ENCODE measurements at places on chromosomes 2 and 18.

- no peak for DNase-seq
Measured at GRCh38 chr2:57693965-57694364, 352.6 kb upstream of the VRK2 start.

- DNase-seq, result no peak
Measured at GRCh38 chr2:173715441-173715840, 249.7 kb downstream of the SP3 start.

- no peak for DNase-seq
Measured at GRCh38 chr2:143451642-143452281, 322.5 kb downstream of the ARHGAP15 start.

- no peak for DNase-seq
Measured at GRCh38 chr2:197877038-197877437, 72.6 kb downstream of the PLCL1 start.

- no peak for DNase-seq
Measured at GRCh38 chr18:33201509-33201926, 239.0 kb downstream of the CCDC178 start.

DNA sequence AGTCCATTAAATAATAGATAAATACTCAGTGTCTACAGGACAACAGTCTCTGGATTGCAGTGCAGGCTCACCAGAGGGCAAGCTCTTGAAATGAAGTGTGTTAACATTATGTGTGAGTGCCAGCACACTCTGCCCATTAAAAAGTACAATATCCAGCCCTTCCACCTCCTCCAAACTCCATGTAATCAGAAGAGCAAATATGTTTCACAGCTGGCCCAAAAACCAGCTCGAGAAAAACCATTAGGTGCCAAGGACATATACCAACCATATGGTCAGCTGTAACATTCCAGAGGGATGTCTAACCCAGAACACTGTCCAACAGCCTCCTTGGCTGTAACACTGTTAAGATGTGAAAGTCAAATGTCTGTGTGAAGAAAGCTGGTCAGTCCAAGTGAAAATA is 112.2 kb downstream of the ZNF385B start:
- DNase-seq, result no peak

DNA sequence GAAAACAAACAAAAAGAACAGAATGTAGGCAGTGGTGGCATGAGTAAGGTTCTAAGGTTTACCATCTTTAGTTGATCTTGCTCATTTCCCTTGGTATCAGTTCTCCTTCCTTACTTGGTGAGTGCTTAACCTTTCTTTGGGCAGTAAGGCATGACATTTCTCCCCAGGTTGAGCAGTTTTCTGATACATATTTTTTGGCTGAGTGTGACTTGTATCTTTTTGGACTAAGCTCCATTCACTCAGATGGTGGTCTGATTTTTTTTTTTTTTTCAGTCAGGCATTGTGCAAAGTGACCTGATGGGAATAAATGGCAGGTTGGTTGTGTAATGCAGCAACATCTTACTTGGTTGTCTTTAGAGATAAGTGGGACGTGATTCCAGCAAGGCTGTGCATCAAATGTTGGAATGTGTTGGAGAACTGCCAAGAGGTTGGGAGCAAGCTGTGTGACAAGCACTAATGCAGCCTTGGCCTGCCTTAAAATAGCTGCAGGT is 15.1 kb downstream of the SPTBN1 start:
- DNase-seq, result no peak

GRCh38 chr2:48450936-48451602 is 78.9 kb upstream of the STON1 start:
- no peak for DNase-seq

GRCh38 chr2:53819634-53820033 is 32.8 kb downstream of the ERLEC1 start:
- no peak for DNase-seq

- DNase-seq, result no peak
Measured at GRCh38 chr2:54632733-54633692, 90.4 kb upstream of the EML6 start.

DNA sequence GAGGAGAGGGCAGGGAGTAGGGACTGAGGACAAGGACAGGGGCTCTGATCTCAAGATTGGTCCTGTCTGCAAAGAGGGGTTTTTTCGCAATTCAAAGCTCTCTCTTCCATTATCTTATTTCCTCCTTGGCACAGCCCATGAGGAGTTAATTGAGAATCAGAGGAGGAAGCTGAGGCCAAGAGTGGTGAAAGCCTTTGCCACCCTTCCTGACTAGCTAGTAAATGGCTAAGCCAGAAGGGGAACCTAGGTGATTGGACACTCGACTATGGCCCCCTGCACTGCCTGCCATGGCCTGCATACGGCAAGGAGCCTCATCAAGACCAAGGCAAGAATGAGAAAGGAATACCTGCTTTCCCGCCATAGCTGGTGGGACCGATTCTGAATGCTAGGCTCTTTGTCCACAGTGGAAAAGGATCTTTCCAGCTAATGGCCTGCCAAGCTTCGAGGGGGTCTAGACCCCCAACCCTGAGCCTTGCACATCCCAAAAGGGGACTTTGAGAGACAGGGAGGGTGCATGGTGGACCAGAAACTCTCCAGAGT is 237.9 kb downstream of the HAUS1 start:
- DNase-seq, result no peak

DNA sequence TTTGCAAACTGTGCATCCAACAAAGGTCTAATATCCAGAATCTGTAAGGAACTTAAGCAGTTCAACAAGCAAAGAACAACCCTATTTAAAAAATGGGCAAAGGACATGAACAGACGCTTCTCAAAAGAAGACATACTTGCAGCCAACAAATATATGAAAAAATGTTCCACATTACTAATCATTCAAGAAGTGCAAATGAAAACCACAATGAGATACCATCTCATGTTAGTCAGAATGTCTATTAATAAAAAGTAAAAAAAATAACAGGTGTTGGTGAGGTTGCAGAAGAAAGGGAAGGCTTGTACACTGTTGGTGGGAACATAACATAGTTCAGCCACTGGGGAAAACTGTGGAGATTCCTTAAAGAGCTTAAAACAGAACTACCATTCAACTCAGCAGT is 126.2 kb downstream of the NAT8 start:
- no peak for DNase-seq
